Colonic mucosa (tissue), 4 donors: ENCODE measurements at places on chromosomes 6 and 20. TPM values are rescaled to one million over a fixed set of nuclear protein-coding genes. Genes with fewer than 3 reads are reported as not detected.
A peak's percentile ranks its signal among the peaks of the same experiment; 100 is the strongest.

DNA sequence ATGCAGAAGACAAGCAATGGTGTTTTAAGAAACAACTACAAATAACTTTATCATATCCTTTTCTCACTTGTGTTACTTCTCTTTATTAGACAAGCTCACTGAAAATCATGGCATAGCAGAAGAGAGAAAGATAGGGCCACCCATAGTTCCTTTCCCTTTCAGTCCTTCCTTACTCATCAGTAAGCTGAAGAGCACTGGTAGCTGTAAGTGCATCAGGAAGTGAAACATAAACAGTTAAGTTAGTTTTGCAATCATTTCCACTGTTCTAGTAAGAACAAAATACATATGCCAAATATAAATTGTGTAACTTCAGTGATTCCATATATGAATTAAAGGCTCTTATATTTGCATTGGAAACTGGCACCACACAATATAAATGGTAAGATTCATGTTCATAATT, 220.1 kb downstream of the HACE1 start:
- no peak for DNase-seq

- no peak for DNase-seq
Measured at GRCh38 chr6:121443971-121444541, 8.6 kb downstream of the GJA1 start.

DNA sequence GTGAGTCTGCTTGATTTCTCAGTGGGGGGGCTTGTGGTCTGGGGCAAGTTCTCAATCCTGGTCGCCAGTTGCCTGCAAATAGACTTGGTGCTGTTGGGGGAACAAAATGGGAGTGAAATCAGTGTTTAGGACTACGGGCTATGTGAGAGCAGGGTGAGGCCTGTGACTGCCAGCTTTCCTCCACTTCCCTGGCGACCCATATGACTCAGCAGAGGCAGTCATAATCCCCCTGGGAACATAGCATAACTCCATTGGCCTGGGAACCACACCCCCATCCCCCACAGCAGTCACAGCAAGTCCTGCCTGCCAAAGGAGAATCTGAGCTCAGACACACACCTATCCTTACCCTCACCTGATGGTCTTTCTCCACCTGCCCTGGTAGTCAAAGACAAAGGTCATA, 387.9 kb downstream of the LMBRD1 start:
- DNase-seq: no peak

Gene PSMA7
- 315 TPM for total RNA-seq

DNA sequence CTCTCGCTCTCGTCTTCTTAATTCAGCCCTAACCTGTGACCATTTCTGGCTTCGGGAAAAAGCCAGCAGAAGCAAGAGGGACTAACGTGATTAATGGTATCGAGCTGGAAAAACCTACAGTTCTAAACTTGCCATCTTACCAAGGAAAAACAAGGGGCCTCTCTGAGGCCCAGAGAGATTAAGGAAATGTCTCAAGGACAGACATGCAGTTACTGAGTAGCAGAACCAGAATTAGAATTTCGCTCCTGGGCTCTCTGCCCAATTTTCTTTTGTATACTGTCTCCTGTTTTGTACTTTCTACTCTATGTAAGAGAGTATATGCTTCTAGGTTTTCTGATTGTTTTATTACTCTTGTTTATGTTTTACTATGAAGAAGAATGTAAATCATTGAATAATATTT, 67.8 kb upstream of the LTV1 start:
- no peak for DNase-seq

Gene PPP1R3G
- total RNA-seq: 1.0 TPM

Gene SLC17A2
- not detected for total RNA-seq

DNA sequence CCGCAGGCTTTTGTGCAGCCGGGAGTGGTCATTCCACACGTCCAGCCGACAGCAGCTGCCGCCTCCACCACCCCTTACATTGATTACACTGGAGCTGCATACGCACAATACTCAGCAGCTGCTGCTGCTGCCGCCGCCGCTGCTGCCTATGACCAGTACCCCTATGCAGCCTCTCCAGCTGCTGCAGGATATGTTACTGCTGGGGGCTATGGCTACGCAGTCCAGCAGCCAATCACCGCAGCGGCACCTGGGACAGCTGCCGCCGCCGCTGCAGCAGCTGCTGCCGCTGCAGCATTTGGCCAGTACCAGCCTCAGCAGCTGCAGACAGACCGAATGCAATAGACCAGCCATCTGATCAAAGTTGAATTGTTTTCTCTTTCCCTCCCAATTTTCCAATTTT, 10.6 kb downstream of the RBM24 start:
- no peak for DNase-seq

DNA sequence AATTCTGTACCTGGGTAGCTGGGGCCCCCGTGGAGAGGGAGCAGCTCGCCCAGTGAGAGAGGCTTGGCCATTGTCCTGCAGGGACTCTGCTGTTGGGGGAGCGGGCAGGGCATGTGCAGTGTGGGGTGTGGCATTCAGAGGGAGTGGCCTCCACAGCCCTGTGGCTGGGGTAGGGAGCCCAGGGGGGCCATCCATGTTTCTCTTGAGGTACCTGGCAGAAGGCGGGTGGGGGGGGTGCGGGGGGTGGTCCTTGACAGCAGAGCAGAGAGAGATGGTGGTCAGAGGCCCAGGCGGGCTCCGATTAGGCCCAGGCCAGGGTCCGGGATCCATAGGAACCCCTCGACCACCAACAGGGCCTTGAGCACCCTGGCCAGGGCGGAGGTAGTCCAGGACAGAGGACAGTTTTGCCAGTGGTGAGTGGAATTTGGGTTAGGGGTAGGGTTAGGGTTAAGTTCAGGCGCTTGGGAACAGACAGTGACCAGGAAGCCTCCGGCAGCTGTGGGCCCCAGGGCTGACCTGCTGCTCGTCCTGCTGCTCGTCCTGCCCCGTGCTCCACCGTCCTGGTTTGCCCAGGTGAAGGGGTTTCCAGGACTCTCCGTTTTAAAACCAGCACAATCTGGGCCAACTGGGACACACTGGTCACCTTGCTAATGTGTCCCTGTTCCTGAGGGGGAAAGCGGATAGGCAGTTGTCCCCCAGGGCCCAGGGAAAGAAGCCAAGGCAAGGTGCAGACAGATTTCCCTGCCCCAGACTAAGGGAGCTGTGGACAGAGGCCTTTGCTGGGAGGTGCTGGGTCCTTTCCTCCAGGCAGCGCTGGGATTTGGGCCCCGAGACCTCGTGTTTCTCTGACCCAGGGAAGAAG, 24.8 kb upstream of the MYT1 start:
- DNase-seq: no peak

DNA sequence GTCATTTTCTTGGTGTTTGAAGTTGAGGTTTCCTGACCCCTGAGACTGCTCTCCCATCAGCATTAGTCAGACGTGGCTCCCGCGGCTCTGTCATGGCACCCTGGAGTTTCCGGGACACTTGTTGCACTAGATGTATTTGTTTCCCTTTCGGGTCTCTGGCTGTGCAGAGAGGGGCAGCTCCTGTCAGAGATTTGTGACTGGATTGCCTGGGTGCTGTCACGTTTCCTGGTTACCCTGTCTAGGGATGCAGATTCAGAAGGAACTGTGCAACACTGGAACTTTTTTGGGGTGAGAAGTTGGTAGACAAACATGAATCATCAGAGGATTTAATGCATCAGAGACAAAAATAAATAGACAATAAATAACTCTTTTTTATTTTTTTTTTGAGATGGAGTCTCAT, 431.8 kb upstream of the MAN1A1 start:
- DNase-seq: no peak

DNA sequence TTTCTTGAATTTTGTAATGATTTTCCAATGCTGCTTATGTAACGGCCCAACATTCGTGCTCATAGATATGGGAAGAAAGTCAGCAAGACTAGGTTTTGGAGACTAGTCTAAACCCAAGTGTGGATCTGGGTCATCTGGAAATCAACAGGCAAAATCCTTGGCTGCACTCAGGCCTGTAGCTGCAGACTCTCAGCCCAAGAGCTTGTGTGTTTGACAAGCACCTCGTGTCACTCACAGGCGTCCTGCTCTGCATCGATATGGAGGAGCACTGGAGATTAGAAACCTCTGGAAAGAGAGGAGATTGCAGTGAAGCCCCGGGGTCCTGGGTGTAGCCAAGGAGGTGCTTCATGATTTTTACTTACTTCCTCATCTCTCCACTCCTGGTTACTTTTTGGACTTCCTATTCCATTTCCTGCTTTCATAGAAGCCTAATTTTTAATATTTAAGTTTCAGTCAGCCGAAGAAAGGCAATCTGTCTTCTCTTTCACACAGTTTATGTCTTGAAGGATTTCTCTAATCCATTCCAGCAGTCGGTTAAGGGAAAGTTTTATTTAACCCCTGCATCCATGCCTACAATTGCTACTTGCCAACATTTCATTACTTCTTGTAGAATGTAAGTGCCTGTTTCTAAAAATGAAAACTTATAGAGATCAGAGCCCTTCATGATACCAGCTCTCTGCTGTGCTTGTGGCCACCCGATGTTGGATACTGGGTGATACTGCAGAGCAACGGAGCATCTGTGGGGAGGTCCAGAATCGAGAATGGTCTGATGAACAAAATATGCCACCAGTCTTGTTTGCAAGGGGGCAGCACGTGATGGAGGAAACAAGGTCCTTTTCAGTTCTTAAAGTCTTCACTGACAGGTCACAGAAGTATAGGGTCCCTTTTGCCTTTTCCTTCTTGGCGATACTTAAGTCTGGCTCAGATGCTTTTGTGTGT, 296.3 kb downstream of the QKI start:
- no peak for DNase-seq

DNA sequence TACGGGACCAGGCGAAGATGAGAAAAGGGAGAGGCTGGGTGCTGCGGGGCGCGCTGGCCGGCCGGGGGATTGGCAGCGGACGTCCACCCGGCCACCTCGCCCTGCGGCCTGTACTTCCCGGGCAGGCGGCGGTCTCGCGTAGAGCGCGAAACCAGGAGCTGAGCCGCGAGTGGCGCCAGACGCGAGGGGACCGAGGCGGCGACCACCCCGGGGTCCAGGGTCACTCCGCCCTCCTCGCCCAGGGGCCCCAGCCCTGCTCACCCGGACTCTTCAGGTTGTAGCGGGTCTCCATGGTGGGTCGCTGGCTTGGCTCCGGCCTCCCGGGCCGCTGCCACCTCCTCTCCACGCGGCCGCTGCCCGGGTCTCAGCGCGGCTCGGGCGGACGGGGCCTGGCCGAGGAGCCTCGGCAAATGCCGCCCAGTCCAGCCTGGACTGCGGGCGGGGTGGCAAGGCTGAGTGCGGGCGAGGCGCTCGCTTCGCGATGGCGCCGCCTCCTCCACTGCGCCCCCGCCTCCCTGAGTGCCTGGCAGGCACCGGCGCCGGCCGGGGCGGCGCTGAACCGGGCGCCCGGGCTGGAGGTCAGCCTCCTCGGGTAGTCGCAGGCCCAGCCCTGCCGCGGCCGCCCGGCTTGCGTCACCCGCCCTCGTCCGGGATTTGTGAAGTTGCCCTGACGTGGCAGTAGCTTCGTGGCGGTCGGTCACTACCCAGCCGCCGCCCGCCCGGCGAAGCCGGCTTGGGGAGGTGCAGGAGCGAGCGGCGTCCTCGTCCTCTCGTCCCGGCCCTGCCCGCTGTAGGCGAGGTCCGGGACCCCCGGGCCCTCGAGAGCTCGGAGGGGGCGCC, at the start of gene UBE2J1:
TSS of gene UBE2J1 (minus strand) at position 445 of the 840 bp plus-strand sequence. CDS start at position 292, 153 bp downstream.
- peak; percentile 94 for DNase-seq

DNA sequence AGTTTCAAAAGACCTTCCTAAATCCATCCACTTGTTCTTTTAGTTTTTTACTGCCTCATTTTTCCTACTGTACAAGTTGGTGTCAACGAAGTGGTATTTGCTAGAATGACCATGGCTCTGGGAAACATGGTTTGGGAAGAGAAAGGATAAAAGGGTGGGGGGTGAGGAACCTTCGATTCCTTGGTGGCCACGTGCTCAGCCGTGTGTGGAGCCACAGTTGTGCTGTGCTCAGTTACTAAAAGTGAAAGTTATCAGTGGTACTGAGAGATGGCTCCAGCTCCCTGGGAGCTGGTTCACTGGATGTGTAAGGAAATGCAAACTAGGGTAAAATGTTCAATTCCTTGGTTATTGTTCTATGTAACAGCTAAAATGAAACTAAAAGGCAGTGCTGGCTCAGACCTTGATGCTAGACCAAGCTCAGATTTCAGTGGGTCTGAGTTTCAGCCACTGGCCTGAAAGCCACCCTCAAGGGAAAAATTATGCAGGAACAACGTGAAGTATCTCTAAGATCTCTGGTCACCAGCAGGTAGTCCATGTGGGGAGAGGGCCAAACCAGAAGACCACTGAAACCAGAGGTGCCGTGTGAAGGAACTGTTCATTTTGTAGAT, 7.4 kb upstream of the SLC22A2 start:
- no peak for DNase-seq

GRCh38 chr6:112296122-112296521, 41.8 kb upstream of the LAMA4 start:
- DNase-seq: no peak

- no peak for DNase-seq
Measured at GRCh38 chr20:47111576-47111975, 216.9 kb downstream of the EYA2 start.

Gene NDUFAF4
- total RNA-seq: 48.2 TPM

Gene LBP
- total RNA-seq: not detected

Gene BCAS1
- 154 TPM for total RNA-seq

Gene ATAT1
- 15.9 TPM for total RNA-seq

Gene PPP1R18
- total RNA-seq: 22.8 TPM

DNA sequence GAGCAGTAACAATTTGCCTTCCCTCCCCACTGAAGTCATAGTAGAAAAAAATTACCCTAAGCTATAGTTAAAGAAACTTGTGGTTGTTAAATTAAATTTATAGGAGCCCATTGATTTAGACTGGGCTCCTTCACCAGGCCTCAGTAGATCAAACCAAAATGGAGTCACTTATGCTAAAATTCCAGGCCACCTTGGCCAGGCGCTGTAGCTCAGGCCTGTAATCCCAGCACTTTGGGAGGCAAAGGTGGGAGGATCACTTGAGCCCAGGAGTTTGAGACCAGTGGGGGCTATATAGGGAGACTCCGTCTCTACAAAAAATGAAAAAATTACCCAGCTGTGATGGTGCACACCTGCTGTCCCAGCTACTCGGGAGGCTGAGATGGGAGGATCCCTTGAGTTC, 15.0 kb upstream of the GMNN start:
- no peak for DNase-seq

DNA sequence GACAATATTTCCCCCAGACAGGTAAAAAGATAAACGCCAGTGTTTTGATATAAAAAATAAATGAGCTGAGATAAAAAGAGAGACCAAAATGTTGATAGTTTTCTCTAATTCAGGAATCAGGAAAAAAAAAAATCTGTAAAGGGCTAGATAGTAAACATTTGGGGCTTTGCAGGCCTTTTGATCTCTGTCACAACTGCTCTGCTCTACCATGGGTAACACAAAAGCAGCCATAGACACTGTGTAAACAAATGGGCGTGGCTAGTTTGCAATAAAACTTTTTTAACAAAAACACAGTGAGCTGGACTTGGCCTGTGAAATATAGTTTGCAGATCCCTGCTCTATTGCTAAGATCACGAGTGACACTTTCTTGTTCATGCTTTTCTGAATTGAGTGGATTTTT, 219.1 kb upstream of the STXBP5 start:
- peak; percentile 60 for DNase-seq
